Smooth muscle cell of trachea (primary cell): ENCODE measurements at places on chromosomes 3 and 15. TPM values are rescaled to one million over a fixed set of nuclear protein-coding genes. Genes with fewer than 3 reads are reported as not detected.

Gene CASR
- not detected in 2 replicates for total RNA-seq

Gene DRD3
- not detected in 2 replicates for total RNA-seq

Gene IQCF2
- not detected in 2 replicates for total RNA-seq

Gene TKT
- total RNA-seq, result 680 and 1,459 TPM in 2 replicates

Gene PLIN1
- total RNA-seq, result under 0.01 and 0.50 TPM in 2 replicates

Gene COPS2
- total RNA-seq, result 65.2 and 100 TPM in 2 replicates

Gene SPTSSB
- 0.33 and 0.58 TPM in 2 replicates for total RNA-seq

Gene TIGIT
- total RNA-seq, result not detected in 2 replicates
